KG1 (cell line): ENCODE measurements at places on chromosomes 6 and 20.

- DNase-seq = peak; percentile 59
Observed at GRCh38 chr20:48921883-48922820, 641 bp downstream of the ARFGEF2 start.

GRCh38 chr6:842141-842540, 149.2 kb upstream of the EXOC2 start:
- DNase-seq = no peak

- no peak for DNase-seq
Observed at GRCh38 chr6:158468666-158469065, 91.2 kb upstream of the TMEM181 start.

DNA sequence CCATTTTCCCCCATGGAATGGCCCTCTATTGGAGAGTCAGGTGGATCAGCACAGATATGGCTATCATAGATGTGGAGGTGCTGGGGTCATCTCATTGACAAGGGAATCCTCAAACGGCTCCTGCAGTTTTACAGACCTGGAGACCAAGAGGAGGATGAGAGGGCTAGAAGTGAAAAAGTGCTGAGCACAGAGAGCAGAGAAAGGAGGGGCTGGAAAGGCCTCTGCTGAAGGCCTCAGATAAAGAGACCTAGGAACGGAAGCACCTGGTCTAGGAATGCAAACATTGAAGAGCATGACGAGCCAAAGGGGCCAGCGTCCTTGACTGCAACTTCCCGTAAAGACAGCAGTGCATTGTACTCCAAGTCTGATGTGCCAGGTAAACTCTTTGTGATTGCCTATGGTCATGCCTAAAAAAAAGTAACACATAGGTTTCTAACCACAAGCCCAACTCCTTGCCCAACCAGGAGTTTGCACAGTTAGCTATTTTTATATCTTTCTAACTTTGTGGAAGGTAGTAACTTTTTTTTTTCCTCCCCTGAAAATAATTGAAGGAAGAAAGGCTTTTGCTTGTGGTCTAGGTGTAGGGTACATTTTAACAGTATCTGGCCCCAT, 15.2 kb downstream of the RSPH4A start:
- DNase-seq = no peak

DNA sequence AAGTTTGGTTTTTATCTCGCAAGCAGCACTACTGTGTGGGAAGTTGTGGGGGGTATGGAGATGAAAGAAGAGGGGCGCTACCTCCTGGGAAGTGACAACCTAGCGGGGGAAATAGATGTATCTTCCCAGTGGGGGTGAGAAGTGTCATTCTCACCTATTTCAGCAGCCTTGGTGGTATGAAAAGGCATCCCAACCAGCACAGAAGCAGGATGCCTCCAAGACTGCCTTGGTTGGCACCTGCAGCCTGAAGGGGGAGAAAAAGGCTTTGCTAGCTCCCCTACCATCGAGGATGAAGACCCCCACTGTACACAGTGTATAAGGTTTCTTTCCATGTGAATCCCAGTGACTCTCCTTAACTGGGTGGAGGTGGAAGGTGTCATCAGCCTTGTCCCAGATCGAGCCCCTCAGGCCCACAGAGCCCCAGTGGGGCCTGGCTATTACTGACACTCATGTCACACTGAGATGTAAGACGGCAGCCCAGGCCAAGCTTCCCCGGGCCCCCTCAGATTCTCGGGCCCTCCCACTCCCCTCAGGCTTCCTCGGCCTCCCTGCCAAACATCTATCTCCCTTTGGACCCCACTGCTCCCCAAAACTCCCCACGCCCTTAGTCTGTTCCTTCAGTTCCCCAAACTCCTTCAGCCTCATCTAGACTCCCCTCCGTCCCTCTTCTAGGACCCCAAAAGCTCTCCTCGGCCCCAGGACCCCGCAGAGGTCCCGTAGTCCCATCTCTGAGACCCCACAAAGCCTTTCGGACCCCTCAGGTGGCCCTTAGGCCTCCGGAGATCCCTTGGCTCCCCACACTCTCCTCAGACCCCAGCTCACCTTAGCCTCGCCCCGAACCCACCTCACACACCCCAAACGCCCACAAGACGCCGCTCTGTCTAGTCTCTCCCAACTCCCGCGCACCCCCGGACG, 688 bp downstream of the COMMD7 start:
- no peak for DNase-seq

GRCh38 chr6:422433-423054, 31.0 kb downstream of the IRF4 start:
- DNase-seq = no peak

GRCh38 chr20:37345339-37346235, at the start of gene SRC:
TSS of gene SRC (plus strand) at chr20:37346140. CDS start at chr20:37384154, 38,014 bp downstream.
- no peak for DNase-seq

DNA sequence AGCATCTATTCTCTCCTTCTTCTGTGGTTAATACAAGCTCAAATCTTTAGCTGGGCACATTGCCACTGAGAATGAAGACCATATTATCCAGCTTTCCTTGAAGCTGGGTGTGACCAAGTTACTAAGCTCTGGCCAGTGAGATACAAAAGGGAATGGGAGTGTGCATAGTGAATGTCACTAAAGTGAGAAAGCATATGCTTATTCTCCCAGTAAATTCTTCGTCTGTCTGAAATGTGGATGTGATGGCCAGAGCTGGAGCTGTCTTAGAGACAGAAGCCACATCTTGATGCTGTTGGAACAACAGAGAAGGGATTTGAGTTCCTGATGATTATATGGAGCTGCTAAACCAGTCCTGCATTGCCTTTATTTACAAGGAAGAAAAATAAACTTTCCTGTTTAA, 60.1 kb downstream of the SESN1 start:
- DNase-seq = no peak

- DNase-seq = no peak
Observed at GRCh38 chr20:25220810-25221591, 25.5 kb downstream of the ENTPD6 start.

- no peak for DNase-seq
Observed at GRCh38 chr20:2698912-2699311, 6.3 kb downstream of the EBF4 start.

DNA sequence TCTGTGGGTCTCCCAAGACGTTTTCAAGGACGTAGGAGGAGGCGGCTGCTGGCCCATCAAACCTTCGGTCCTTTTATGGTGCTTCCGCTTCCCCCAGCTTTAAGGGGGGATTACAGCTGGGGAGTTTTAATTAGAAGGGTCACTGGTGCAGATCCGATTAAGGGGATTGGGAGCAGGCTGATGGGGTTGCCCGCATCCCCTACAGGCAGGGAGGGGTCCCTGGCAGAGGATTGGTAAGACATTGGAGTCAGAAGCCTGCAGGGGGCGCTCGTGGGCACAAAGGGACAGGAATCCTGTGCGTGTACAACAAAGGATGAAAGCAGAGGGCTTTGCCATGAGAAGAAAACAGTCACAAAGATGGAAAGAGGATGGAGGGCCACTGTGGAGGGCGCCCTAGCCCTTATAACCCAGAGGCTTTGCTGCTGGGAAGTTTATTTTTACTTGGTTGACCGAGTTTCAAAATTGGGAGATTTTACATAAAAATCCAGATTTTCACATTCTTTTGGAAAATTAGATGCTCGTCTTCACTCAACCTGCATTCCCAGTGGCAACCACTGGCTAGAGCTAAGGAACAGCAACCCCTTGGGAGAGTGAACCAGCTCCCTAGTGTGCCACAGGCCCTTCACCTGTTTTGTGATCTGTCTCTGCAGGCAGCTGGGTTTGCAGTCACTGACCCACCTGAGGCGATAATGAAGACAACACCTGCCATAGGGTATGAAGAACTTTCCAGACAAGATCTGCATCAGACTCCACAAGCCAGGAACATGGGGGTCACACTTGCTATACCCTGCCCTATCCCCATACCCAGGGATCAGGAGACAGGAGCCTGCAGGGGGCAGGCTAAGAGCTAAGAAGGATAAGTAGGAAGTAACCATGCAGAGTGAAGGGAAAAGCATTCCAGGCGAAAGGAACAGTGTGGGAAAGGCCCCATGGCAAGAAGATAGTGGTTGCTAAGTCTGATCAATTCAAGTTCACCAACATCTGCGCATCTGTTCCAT, 97.7 kb downstream of the KCNB1 start:
- peak; percentile 13 for DNase-seq

GRCh38 chr6:35057449-35058357, 83.4 kb downstream of the TCP11 start:
- DNase-seq = no peak

- peak; percentile 76 for DNase-seq
Observed at GRCh38 chr20:62301773-62302340, 940 bp upstream of the ADRM1 start.

DNA sequence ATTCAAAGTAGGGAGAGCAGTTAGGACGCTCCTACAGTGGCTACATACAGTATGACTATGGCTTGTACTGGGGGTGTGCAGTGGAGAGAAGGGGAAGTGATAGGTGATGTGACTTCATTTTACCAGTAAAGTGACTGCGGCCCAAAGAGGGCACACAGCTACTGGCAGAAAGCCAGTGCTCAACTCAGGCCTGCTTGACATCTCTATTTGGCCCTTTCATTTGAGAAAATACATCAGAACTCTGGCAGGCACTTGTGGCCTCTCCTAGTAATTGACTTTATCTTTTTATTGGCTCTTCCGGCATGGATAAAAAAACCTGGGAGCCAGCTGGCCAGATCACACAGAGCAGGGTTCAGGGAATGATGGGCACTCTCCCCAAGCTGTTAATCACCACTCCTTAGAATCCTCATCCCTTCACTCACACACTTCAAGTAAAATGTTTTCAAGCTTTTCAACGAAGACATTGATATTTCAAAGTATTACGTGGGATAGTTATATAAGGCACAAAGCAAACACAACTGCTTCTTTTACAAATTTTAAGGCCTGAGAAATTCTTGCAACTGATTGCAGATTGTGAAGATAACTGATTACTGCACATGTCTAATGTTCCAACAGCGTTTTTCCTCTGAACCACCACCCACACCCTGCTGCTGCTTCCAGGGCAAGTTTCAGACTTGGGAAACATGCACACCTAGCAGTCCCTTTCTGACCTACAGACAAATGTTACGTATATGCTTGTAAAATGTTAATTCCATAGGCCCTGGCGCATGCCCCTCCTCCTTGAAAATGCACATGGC, 73.5 kb downstream of the TNFRSF21 start:
- no peak for DNase-seq

DNA sequence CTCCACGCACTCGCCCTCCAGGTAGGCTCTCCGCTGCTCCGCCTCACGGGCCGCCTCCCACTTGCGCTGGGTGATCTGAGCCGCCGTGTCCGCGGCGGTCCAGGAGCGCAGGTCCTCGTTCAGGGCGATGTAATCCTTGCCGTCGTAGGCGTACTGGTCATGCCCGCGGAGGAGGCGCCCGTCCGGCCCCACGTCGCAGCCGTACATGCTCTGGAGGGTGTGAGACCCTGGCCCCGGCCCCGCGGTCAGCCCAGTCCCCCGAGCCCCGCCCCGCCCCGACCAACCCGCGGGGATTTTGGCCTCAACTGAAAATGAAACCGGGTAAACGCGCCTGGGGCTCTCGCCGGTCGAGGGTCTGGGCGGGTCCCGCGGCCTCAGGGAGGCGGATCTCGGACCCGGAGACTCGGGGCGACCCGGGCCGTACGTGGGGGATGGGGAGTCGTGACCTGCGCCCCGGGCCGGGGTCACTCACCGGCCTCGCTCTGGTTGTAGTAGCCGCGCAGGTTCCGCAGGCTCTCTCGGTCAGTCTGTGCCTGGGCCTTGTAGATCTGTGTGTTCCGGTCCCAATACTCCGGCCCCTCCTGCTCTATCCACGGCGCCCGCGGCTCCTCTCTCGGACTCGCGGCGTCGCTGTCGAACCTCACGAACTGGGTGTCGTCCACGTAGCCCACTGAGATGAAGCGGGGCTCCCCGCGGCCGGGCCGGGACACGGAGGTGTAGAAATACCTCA, 598 bp downstream of the HLA-B start:
- no peak for DNase-seq

DNA sequence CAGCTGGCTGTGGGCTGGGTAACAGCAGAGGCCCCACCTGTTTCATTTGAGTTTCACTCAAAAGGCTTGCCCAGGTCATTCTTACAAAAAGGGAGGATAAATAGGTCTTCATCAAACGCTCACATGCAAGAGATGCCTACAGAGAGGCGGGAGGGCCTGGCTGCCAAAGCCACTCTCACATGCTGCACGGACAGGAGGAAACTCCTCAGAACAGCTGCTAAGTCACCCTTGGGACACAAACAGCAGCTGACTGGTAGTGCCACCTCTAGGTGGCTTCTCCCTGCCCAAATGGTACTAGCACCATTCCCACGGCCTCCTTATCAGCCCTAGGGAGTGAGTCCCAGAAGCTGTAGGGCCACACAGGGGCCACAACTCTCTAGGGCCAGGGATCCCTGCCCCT, 23.8 kb downstream of the SLC22A23 start:
- DNase-seq = no peak

GRCh38 chr6:38212579-38212978, 393.1 kb downstream of the ZFAND3 start:
- no peak for DNase-seq

DNA sequence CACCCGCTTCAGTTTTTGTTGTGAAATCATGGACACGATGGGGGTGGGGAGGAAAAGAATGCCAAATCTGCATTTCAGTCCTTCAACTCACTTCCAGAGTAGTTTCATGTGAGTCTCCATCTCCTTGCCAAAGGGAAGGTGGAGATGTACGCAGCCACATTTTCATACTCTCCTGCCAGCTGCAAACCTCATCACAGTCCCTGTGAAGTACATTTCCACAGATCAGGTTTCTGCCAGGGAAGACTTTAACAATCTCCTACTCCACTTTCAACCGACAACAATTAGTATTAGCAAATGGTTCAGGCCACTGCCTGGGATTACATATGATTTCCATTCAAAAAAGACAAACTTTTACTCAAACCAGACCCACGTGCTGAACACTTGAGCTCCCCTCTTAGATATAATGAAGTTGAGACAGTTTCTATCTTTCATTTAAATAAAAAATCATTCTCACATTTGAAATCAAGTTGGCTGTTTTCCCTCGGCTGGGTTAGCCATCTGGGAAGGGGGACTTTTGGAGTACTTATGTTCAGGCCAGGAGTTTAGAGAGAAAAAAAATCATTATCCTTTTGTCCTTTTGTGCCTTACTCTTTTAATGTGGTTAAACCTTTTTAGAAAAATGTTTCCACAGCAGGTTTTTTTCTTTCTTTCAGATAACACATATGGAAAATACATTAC, 51.0 kb upstream of the CEP162 start:
- no peak for DNase-seq

DNA sequence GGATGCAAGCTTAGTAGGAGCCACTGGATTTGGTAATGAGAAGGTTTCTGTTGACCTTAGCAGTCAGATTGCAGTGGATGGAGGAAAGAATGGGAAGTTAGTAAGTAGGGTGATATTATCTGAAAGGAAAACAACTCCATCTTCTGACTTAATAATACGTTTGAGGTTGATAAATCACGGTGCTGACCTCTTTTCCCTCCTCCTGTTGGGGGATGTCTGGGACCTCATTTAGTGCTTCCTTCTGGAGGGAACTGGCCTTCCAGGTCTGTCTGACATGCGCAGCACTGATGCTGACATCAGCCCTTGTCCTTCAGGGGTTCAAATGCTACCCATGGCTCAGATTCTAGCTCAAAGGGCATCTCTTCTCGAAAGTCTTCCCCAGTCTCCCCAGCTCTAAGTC, 48.2 kb upstream of the AKAP12 start:
- DNase-seq = no peak

GRCh38 chr20:9129756-9130155, 60.9 kb downstream of the PLCB4 start:
- DNase-seq = no peak

- no peak for DNase-seq
Observed at GRCh38 chr6:27161603-27161945, 85.9 kb upstream of the PRSS16 start.
